Stimulated activated CD4-positive, alpha-beta T cell treated with anti-CD3 and anti-CD28 coated beads, Interleukin-1b, Interleukin-23, amount 100 ng/mL, for 4 hours (primary cell): ENCODE measurements at places on chromosomes 5 and 9.

DNA sequence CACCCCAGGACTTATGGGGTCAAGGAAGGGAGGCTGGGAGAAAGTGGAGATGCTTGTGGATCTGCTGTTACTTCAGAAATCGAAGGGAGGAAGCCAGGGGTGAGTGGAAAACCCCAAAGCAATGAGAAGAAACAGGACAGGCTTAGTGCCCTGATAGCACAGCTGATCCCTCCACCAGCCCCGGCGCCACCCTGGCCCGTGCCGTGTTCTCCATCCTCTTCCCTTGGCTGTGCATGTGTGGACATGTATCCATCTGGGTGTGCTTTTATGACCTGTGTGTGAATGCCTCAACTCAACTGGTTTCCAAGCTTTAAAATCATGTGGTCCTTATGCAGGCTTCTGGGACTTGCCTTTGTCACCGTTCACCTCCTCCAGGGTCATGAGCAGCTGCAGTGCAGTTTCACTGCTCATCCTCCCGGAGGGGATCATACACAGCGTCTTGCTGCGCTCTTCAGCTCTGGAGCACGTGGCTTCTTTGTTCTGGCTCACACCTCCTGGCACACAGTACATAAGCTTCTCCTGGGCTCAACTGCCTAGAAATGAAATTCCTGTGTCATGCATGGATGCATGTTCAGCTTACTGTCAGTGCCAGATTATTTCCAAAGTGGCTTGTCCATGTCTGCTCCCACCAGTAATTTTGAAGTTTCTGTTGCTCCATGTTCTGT lies 58.2 kb downstream of the IPPK start:
- no peak for DNase-seq

DNA sequence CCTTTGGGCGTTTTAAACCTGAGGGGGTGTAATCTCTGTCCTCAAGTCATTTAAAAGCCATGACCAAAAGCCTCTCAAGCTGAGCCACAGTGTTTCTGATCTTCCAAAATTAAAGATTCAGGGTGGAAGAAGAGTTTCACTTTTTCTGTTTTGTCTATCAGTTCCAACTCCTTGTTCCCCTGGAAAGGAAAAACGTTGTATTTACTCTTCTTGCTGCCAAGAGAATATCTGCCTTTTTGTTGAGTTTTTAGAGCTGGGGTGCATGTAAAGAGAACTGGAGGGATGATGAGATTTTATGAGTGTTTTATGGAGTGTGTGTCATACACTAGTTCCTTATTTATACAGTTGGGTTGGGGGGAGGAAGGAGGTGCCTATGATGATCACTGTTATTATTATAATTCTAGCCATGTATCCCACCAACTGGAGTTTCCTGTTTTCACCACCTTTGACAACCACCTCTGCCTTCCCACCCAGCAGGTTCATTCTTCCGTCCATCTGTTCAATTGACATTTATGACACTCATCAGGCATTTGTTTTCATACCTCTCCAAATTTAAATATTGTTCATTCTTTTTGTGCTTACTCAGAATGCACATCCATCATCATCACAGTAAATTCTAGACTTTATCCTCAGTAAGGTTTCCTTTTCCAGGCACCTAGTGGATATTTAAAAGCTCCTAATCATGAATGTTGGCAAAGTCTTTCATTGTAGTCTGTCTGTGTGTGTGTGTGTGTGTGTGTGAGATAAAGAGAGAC lies 97.9 kb upstream of the MPDZ start:
- DNase-seq, result no peak

- DNase-seq, result no peak
Measured at GRCh38 chr9:86751207-86751606, 196.1 kb downstream of the GAS1 start.

- no peak for DNase-seq
Measured at GRCh38 chr5:93724791-93725190, 16.6 kb downstream of the POU5F2 start.

- no peak for DNase-seq
Measured at GRCh38 chr5:126538579-126538978, 56.4 kb downstream of the ALDH7A1 start.

DNA sequence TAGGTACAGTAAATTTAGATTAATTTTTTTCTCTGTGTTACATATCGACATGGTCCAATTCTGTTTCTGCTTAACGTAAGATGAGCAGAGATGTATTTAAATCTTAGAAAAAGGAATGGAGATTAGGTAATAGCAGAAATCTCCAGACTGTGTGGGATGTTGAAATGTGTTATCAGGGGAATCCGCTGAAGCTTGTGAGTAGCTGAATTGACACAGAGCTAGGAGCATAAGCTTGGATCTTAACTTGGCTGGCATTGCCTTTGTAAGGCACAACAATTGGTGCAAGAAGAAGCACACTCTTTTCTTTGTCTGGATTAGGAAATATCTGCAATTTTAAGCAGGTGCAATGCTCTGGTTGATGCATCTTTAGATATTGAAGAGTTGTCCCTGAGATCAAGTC lies 53.1 kb downstream of the PLPPR1 start:
- no peak for DNase-seq

DNA sequence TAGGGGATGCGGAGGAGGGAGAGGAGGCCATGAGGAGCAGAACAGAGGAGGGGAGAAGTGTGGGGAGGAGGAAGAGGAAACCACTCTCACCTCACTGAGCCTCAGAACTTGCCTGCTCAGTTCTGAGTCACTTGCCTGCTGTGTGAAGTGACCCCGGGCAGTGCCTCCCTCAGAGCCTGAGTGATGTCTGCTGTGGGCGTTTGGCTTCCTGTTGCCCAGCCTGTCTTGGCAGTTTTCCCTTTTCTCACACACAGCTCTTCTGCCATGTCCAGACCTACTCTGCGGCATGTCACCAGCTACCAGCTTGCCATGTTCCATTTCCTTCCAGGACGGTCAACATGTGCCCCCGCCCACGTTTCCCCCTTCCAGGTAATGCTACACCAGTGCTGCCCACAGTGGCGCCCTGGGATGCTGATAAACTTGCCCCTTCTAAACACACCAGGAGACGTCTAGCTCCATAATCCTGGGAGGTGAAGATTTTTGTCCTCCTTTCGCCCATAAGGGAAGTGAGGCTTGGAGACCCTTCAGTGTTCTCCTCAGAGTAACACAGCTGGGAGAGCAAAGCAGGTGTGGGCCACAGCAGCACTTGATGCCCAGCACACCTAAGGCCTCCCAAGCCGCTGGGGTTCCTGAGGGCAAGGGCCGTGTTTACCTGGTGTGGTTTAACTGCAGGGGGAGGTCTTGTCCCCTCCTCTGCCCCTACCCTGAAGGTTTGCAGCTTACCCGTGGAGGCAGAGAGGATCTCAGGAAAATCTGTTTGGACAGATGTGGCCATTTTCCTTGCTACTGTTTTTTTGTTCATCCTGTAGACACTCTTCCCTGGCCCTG lies 63.8 kb upstream of the RNF130 start:
- DNase-seq, result no peak

DNA sequence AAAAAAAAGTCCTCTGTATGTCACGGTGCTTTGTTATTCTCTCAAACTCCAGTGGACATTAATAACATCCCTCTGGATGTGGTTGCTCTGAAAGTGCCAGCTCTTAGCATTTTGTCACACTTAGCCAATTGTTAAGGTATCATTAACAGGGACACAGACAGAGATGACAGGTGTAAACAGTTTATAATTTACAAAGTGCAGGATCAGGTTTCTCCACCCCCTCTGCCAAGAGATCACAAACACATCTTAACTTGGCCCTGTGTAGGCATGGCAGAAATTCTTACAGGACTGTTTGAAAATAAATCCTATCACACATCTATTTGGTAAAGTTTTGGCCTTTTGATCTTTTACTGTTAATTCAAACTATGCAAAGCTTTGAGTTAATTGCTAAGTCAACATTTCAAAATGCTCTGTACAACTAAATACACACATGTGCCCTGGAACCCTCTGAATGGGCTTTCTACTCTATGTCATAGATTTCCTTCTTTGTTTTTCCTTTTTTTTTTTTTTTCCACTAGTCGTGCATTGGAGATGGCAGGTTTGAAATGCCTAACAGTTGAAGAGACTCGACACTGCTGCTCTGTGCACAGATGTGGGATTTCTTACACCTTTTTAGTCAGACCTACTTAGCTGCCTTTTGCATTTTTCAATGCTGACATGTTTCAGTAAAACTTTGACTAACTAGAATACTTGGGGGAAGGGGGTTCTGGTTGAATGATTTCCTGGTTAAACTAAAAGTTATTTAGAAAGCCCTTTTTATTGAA lies 41.7 kb downstream of the SEMA6A start:
- no peak for DNase-seq

- DNase-seq, result no peak
Measured at GRCh38 chr5:169494383-169494935, 89.1 kb upstream of the SPDL1 start.

DNA sequence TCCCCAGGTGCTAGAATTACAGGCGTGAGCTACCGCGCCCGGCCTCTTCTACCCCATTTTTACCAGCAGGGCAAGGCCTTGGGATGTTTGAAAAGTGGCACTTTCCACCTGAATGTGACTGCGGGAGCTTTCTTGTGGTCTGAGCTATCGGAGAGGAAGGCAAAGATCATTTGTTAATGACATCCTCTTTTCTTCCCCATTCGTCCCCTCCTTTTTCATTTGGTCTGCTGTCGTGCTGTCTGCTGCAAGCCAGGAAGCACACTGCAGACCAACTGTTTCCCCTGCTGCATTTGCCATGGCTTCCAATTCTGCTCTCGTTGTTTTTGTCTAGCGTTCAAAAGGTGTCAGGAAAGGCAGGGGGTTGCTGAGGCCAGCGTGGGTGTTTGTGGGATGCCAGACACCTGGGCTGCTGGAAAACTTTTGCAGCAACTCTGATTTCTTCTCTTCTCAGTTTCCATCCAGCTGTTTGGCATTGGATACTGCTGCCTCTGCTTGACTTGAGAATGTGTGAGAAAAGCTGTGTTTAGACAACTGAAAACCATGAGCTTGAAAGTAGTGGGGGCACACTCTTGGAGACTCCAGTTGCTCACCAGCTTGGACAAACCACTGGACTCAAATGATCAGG lies 196.4 kb upstream of the MSX2 start:
- no peak for DNase-seq

DNA sequence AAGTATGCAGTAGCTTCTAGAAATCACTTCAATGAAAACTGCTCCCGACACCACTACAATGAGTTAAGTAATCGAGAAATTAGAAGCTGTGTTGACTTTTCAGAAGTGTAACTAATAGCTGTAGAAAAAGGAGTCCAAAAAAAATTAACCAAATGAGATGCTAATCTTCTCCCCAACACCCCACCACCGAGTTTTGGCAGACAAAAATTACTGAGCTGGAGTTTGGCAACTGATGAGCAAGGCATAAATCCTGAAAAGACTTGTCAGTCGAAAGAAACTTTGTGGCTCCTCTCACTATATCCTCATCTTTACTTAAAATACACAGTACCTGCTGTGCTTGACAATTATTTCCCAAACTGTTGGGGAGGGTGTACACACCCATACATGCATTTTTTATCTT lies 191.9 kb downstream of the EBF1 start:
- no peak for DNase-seq

DNA sequence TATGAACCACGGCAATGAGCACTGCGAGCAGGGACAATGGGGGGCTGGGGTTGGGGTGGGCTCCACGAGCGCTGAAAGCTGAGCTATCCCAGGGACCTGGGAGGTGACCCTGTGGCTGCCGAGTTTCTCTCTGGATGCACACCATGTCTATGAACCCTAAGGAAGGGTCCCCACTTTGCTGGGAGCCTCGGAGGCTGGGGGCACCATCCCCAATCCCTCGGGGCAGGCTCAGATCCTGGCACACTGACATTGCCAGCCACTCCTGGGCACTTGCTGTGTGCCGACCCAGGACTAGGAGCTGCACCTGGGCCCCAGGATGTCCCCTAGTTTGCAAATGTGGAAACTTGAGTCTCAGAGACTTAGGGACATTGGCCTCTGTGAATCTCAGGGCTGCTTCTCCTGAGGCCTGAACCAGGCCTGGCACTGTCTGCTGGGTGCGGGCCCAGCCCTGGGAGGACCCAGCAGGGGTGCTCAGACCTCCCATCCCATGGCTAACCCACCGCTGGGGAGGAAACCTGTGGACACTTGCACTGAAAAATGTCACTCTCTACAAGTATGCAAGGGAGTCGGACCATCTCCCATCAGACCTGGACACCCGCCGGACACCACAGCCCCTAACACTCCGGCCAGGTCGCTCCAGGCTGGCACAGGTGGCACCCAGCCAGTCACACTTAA lies 13.0 kb upstream of the CAMSAP1 start:
- no peak for DNase-seq

DNA sequence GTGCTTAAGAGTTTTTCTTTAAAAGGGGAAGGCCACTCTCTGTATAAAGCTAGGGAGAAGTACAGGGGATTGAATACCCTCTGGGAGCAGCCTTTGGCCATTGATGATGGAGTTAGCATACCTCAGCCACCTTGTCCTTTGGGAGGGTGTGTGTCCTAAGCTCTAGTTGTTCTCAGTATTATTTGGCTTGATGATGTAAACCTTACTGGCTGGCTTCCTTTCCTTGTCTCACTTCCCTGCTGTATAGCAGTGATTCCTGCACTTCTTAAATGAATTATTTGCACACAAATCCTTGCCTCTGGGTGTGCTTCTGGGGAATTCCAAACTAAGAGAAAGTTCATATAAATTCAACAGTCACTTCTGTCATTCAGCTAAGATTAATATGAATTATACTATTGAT lies 234.9 kb upstream of the RIOK2 start:
- no peak for DNase-seq

DNA sequence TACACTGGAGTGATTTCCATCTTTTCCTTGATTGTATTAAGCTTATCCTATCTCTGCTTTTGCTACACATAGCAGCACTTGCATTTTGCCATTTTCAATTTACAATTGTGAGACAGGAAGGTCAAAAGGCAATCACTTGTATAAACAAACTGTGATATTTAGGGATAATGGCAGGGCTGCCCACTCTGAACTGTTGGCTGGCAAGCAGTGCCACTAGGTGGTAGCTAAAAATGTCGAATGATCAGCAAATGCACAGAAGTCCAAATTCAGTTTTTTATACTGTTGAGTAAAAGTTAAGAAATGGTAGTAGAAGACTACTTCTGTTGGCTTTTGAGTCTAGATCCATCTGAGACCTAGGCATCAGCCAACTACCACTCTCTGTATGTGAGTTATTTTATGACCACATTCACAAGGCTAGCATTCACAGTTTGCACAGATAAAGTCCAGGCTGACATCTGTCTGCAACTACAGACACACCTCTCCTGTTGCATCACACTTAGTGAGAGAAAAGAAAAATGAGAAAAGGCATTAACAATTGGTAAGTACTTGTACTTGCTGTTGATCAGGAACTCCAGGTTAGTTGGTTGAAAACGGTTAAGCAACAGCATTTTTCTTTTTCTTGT lies 108.8 kb upstream of the ASTN2 start:
- no peak for DNase-seq

GRCh38 chr9:76351006-76351405 lies 43.2 kb downstream of the RFK start:
- no peak for DNase-seq

DNA sequence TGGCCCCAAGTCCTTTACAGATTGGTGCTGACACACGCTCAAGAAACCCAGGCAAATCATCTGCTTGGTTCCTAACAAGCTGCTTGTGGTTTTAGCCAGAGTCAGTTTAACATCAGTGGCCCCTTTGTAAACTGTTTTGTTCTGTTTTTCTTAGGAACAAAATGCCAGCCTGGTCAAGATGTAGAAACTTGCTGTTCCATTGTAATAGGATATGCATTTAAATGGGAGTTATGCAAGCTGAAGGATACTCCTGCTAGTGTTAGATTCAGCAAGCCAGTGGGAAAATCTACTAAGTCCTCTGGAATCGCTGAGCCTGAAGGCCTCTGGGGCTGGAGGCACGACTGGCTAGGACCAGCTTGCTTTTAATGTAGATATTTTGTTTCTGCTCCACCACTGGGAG lies 391.1 kb downstream of the TLE4 start:
- no peak for DNase-seq
